ENCODE measurements at places on chromosomes 4 and X.

GRCh38 chr4:41745292-41746024, 3.1 kb downstream of the PHOX2B start:
- no peak for DNase-seq

- DNase-seq = no peak
These were observed 43.7 kb upstream of the PUDP start for GRCh38 chrX:7191681-7192110.

DNA sequence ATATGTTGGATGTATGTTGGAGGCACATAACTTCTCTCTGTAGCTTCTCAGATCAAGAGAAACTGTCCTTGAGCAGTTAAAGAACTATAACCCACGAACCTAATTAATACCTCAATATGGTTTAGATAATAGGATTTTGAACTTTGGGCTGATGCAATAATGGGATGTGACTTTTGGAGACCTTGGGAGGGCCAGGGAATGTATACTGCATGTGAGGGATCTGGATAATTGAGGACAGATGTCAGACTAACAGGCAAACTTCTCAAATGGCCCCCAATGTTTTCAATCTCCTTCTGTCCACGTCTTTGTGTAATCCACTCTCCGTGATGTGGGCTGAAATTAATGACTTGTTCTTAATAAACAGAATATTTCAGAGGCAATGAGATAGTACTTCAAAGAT, 202.2 kb upstream of the FAT4 start:
- DNase-seq = no peak

GRCh38 chr4:107931775-107932321, 499 bp downstream of the CYP2U1 start:
- peak; percentile 48 for DNase-seq
